Posterior cingulate gyrus (tissue), 11 donors: ENCODE measurements at places on chromosomes 4 and X.

DNA sequence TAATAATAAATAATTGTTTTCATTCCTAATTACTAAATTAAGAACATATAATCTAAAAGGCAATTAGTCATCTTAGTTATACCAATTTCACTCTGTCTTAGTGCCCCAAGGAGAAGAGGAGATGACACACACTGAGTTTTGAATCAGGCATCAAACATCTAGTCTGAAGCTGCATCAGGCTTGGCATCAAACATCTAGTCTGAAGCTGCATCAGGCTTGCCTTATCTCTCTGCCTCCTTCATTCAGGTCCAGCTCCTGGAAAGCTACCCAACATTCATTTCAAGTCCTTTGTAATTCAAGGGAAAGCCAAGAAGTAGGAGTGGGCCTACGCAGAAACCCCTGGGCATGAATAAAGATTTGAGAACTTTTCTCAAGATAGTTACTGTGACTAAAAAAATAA lies 62.2 kb downstream of the SH3RF1 start:
- no peak for DNase-seq

DNA sequence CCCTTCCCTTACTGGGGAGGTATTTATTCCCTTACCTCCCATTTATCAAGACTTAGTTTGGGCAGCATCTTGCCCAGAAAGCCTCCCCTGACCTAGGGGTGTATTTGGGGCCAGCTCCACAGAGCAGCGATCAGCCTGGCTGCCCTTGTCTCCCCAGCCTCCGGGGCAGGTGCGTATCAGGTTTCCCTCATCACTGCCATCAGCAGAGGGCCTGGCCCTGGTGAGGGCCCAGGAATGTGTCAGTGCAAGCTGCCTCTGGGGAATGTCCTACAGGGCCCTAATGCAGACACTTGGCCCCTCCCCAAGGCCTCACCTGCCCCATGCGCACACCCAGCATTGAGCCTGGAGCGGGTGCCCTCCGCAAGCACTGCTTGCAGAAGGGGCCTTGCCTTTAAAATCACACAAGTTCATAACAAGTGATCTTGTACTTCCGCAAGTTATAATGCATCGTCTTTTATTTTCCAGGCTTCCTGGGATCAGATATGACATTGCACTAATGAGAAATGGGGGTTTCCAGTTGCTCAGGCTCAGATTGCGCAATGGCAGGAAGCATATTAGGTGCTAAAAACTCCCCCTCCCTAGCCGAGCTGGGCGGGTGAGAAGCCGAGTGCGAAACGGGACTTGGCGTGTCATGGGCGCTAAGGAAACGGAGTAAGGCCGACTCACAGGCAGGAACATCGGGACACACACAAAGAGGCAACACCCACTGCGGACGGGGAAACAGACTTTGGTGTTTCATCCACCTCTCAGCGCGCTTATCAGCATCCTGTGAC lies 25.4 kb upstream of the AFAP1 start:
- DNase-seq: no peak

DNA sequence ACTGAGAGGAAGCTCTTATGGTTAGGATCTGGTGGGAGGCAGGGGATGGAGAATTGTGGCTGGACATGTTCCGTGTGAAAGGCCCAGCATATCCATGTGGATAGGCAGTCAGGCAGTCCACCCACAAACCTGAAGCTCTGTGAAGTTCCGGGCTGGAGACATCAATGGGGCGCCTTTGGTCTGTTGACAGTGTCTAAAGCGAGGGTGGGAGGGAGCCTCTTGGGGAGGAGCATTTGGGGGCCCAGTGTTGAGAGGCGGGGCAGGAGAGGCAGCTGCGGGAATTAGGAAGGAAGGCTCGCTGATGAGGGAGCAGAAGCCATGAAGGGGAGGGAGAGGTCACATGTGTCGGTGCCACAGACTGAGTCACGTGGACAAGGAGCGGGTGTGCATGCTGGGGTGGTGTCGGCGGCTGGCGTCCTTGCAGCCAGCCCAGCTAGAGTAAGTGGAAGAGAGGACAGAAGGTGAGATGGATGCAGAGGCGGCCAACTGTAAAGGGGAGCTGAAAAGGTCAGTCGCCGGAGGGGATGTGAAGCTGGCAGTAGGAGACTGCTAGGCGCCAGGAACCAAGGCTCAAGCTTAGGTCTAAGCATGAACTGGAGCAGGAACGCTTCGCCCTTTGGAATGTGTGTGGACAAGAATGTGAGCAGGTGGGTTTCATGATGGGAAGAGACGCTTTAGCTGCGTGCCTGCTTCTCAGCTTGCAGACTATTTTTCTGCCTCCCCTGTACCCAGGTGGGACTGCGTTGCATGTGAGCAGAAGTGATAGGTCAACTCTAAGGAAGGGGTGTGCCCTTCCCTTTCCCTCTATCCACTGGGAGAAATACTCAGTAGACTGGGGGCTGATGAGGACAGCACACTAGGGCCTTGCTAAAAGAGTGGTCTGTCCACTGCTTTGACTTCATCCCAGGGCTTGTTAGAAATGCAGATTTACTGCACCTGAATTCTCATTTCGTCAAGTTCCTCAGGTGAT lies 44.0 kb upstream of the TLR2 start:
- DNase-seq: no peak

DNA sequence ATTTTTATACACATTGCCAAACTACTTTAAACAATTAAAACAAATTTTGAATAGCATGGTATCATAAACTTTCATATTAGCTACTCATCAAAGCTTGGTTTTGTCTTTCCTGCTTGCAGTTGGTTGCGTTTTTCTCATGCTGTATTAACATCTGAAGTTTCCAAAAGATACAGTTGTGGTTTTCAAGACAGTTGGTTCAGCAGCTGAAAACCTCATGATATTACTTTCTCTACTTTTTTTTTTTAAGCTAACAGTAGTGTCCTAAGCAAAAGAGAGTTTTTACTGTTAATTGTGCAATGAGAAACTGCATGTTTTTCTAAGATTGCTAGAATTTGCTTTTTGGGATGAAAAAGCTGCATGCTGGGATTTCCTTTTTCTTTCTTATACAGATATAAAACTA lies 15.2 kb downstream of the RUFY3 start:
- no peak for DNase-seq

DNA sequence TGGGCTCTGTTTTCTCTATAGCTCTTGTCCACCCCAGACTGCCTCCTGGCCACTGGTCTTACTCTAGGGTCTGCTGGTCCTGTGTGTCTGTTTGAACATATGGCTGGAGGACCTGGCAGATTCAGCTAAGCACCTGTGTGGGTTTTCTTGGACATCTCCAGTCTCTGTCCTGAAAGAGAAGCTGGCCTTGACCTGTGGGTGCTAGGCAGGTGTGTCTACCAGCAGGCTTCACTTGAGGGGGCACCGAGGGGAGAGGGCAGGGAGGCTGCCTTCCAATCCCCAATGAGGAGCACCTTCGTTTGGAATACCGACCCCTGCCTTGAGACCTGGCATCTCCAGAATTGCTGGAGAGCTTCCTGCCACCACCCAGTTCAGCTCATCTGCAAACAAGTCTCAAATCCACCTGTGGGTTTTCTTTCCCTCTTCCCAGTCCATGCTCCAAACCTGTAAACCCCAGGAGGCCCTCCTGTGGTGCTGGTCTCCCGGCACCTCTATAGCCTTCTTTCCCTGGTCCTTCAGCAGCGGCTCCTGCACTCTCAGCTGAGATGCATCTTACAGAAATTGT lies 45.2 kb downstream of the HTRA3 start:
- DNase-seq: peak; percentile 53

- no peak for DNase-seq
Measured at GRCh38 chrX:21225643-21226042, 148.6 kb upstream of the CNKSR2 start.

DNA sequence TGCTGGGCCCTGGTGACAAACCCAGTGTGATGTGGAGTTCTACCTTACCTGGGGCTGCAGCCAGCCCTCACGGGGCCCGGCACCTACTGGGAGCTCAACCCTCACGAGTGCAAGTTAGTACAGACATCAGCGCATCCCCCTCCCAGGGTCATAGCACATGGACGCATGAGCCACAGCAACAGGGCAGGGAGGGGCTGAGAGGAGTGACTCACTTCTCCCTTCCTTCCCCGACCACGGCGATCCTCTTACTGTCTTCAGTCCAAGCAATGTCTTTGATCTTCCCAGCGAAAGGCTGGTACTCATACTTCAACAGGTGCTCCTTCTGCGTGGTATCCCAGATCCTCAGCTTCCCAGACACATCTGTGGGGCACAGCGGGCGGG lies 17.8 kb downstream of the WDR1 start:
- no peak for DNase-seq

DNA sequence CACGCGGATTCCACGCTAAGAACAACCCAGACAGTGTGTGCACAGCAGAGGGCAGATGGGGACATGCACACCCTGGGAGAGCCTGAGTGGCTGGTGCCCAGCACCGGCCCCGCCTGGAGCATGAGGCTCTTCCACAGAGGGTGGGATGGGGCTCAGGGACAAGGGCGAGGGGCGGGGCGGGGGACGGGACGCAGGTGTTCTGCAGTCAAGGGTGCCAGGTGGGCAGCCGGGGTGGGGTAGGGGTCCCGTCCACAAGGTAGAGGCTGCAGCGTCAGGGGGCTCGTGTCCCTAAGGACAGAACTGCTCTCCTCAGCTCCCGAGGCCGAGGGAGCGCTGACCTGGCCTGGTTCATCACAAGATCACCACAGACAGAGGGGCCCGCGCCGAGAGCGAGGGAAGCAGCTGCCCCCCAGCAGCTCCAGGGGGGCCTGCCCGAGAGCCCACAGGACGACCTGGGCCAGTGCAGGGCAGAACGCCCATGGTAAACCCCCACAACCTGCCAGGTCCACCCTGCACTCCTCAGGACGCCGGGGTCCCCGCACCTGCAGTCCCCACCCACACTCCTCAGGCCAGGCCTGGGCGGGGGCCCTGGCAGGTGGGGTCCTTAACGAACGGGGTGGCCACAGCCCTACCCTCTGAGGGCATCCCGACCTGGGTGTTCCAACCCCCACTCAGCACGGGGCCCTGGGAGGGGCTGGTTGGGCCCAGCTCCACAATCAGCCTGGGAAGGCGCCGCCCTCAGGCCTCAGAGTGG lies 26.7 kb downstream of the CTBP1 start:
- no peak for DNase-seq

DNA sequence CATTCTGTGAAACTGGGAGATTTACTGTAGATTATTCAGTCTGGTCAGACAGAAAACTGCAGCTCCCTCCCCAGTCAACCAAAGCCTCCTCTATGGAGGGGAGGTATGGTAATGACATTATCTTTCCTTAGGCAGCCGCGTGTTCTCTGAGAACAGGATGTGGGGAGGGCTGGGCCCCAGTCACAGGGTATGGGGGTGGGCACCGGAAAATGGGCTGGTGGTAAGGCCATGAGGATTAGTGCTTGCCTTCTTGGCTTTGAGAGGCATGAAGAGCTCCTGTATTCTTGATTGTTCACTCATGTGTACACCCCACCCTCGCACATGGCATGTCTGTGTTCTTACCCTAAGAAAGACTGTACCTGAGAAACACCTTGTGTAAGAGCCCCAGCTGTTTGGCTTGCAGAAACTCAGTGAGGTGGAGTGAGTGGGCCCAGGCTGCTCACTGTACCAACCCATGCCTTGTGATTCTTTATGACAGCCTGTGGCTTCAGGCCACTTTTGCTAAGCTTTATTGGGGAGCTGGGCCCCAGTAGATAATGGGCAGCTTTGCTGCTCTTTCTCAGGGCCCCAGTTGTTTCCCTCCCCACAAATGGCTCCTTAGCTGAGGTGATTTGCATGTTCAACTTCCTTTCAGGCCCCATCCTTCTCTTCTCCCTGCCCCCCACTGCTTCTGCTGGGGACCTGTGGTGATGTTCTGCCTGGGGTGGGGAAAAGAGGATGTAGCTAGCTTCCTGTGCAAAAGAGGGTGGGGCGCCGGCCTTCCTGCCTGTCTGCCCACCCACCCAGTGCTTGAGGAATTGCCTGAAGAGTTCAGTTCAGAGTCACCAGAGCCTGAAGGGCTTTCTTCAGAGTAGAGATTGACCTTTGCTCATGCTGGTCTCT lies 30.7 kb downstream of the MSN start:
- DNase-seq: peak; percentile 10

DNA sequence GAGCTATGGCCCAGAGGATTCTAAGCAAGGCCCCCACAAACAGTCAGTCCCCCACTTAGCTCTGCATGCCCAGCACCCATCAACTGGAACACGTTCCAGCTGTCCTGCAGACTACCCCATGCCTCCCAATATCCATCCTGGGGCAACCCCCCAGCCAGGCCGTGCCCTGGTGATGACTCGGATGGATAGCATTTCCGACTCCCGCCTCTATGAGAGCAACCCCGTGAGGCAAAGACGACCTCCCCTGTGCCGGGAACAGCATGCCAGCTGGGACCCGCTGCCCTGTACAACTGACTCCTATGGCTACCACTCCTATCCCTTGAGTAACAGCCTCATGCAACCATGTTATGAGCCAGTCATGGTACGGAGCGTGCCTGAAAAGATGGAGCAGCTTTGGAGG lies 32.0 kb downstream of the LAS1L start:
- DNase-seq: no peak

DNA sequence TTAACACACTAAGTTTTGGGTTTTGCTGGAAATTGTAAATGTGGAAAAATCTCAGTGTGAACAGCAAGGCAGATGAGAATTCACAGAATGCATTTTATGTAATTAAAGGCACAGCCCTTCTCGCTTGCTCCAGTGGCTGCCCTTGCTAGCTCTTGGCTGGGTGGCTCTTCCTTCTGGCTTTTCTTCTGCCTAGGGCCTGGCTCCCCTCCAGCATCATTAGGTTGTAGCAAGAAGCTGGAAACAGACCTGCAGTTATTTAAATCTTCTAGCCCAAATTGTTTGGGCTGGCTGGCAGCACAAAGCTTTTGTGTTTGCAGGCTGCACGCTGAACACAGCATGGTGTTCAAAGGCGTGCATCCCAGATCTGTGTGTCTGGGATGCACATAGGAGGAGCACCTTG lies 56.5 kb downstream of the LIMCH1 start:
- DNase-seq: peak; percentile 70

DNA sequence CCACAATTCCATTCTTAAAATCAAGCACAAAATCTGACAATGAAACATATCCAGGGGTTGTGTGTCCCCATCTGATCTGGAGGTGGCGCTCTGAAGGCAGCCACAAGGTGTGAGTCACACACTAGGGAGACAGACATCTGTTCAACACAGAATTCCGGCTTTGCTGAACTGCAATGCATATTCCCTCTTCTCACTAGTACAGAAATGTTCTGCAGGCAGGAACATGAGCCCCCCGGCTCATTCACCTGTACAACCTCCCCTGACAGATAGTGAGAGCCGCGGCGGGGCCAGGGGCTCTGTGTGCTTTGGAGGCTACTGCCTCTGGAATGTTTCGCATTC lies 41.9 kb downstream of the WDR1 start:
- no peak for DNase-seq

- DNase-seq: no peak
Measured at GRCh38 chrX:102985192-102985591, 48.1 kb downstream of the RAB40AL start.

- no peak for DNase-seq
Measured at GRCh38 chr4:56986952-56987351, 8.3 kb downstream of the POLR2B start.

DNA sequence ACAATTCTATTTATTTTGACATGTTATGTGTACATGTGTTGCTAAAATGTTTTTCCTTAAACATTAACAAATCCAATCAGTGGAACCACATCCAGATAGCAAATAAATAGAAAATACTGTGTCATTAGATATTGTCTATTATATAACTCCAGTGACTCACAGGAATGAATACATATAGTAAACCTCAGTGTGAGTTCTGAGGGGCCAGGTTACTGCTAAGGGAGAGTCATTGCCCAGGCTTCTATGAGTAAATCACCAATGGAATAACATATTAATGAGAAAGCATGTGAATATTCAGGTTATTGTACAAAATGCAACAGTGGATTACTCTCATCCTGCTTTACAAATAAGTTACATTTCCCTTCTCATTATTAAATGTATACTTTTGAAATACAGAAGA lies 27.2 kb downstream of the TACR3 start:
- no peak for DNase-seq
